ENCODE measurements at places on chromosomes 3 and 15.

DNA sequence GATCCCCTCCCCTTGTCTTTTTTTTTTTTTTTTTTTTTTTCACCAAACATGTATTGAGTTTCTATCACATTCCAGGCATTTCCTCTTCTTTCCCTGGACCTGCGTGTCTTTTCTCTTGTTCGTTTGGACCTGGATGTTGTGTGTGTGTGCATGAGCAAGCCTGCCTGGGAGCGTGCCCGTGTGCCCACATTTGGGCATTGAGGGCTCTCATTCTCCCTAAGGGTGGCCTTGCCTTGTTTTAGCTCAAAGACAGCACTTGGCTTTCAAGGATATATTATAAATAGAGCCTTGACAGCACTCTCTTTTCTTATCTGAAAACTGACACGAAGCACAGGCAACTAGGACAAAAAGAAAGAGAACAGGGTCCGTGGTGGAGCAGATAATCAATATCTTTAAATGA lies 39.0 kb upstream of the SLC25A26 start:
- DNase-seq: no peak
- no peak overlapping the region for H3K4me3 ChIP-seq
- H3K27ac ChIP-seq: no peak overlapping the region
- H3K4me1 ChIP-seq: no peaks in the 10 kb centered on the region

- H3K4me3 ChIP-seq: no peak overlapping the region
- DNase-seq: no peak
- peaks cover 26% of the 10 kb centered on the region for H3K4me1 ChIP-seq
- H3K27me3 ChIP-seq: no peaks in the 10 kb centered on the region
Observed at GRCh38 chr3:142019794-142020320, 129.5 kb downstream of the TFDP2 start.

GRCh38 chr3:169264711-169265110 lies 398.8 kb downstream of the MECOM start:
- H3K4me3 ChIP-seq: no peak overlapping the region
- no peak overlapping the region for H3K27ac ChIP-seq
- no peaks in the 10 kb centered on the region for H3K36me3 ChIP-seq
- DNase-seq: no peak
- H3K27me3 ChIP-seq: no peaks in the 10 kb centered on the region

DNA sequence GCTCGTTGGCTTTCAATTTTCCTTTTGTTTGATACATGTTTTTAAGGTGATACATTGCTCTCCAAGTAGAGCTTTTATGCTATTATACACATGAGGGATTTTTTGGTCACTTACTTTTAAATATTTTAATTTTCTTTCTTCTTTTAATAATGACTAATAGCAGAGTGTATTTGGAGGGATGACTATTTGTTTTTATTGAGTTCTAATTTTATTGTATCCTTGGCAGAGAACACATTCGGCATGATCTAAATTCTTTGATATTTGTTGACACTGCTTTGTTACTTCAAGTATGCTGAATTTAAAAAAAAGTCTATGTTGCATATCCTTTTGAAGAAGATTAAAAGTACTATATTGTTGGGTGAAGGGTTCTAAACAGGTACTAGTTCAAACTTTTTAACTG lies 149.9 kb upstream of the PDZRN3 start:
- H3K27ac ChIP-seq: no peak overlapping the region
- H3K27me3 ChIP-seq: no peaks in the 10 kb centered on the region
- H3K4me3 ChIP-seq: no peak overlapping the region
- no peaks in the 10 kb centered on the region for H3K4me1 ChIP-seq
- H3K36me3 ChIP-seq: no peaks in the 10 kb centered on the region

DNA sequence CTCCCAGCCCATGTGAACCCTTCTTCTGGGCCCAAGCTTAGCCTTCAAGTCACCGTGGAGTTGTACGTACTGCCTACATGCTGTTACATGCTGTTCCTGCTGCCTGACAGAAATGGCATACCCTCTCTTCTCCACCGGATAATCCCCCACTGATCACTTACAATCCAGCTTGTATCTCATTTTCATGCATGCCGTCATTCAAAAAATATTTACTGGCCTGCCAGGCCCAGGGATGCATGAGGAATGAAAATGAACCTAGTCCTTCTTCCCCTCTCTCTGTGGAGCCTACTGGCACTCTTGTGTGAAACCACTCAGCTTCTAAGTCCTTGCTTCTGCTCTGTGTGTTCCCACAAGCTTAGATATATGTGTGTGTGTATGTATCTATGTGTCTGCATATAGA lies 60.6 kb downstream of the WNT5A start:
- no peaks in the 10 kb centered on the region for H3K4me1 ChIP-seq
- H3K27me3 ChIP-seq: no peaks in the 10 kb centered on the region
- H3K27ac ChIP-seq: no peak overlapping the region
- H3K4me3 ChIP-seq: no peak overlapping the region
- no peak for DNase-seq

- H3K4me1 ChIP-seq: peaks cover 26% of the 10 kb centered on the region
- H3K4me3 ChIP-seq: no peak overlapping the region
- no peaks in the 10 kb centered on the region for H3K27me3 ChIP-seq
- no peak for DNase-seq
- no peaks in the 10 kb centered on the region for H3K36me3 ChIP-seq
Observed at GRCh38 chr3:20059929-20060328, 19.7 kb downstream of the KAT2B start.

DNA sequence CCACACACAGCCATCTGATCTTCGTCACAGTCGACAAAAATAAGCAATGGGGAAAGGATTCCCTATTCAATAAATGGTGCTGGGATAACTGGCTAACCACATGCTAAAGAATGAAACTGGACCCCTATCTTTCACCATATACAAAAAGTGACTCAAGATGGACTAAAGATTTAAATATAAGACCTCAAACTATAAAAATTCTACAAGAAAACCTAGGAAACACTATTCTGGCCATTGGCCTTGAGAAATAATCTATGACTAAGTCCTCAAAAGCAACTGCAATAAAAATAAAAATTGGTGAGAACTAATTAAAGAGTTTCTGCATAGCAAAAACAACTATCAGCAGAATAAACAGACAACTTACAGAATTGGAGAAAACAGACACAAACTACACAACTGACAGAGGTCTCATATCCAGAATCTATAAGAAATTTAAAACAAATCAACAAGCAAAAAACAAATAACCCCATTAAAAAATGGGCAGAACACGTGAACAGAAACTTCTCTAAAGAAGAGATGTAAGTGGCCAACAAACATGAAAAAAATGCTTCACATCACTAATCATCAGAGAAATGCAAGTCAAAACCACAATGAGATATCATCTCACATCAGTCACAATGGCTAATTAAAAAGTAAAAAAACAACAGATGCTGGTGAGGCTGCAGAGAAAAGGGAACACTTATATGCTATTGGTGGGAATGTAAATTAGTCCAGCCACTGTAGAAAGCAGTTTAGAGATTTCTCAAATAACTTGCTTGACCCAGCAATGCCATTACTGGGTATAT lies 104.0 kb downstream of the NR1I2 start:
- H3K27me3 ChIP-seq: no peaks in the 10 kb centered on the region
- H3K4me3 ChIP-seq: no peak overlapping the region
- peaks cover 18% of the 10 kb centered on the region for H3K36me3 ChIP-seq
- no peak overlapping the region for H3K27ac ChIP-seq
- no peak for DNase-seq
- H3K4me1 ChIP-seq: no peaks in the 10 kb centered on the region

DNA sequence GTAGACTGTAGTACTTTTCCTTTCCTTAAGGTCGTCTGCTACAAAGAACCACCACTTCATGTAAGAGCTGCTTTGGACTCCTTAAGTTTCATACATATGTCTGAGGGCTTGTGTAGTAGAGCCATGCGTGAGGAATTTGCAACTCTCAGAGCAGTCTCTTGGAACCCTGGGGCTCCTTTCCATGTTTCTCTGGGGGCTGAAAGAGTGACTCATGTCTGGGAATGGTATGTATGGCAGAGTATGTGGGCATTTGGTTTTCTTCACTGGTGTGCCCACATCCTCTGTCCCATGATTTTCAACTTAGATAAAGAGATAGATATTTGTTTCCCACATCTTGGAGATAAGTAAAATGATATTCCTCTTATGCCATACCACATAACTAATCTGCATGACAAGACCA lies 20.6 kb upstream of the RBM5 start:
- no peak overlapping the region for H3K27ac ChIP-seq
- H3K4me1 ChIP-seq: no peaks in the 10 kb centered on the region
- no peaks in the 10 kb centered on the region for H3K27me3 ChIP-seq
- no peak for DNase-seq
- no peak overlapping the region for H3K4me3 ChIP-seq

DNA sequence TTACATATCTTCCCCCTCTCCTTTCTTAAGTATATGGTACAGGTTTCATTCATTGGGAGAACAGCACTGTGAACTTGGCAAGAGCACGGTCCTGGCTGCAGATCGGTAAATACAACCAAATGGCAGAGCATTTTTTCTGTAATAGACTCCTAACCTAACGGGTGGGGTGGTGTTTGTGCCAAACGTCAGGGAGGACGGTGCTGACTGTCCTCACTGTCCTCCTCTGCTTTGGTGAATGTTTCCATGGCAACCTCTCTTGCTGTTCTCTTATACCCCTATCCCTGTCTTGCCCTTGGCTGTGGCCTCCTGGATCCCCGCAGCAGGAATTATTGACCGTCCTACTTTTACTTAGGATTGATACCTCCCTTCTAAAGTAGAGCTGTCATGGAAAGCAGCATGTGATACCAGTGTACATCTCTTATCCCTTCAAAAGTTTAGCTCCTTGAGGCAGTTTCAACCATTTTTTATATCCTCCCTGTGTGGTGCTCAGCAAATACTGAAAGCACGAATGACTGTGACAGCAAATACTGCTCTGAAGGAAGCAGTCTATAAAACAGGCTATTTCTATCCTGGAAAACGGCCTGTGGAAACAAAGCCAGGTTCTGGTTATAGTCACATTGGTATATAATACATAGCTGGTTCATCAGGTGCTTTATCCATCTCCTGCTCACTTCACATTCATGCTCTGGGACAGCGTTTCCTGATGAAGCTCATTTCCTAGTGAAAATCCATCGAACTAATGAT lies 275.4 kb upstream of the C2CD4B start:
- DNase-seq: no peak
- no peaks in the 10 kb centered on the region for H3K36me3 ChIP-seq
- H3K27me3 ChIP-seq: no peaks in the 10 kb centered on the region
- H3K4me3 ChIP-seq: no peak overlapping the region
- no peak overlapping the region for H3K27ac ChIP-seq

DNA sequence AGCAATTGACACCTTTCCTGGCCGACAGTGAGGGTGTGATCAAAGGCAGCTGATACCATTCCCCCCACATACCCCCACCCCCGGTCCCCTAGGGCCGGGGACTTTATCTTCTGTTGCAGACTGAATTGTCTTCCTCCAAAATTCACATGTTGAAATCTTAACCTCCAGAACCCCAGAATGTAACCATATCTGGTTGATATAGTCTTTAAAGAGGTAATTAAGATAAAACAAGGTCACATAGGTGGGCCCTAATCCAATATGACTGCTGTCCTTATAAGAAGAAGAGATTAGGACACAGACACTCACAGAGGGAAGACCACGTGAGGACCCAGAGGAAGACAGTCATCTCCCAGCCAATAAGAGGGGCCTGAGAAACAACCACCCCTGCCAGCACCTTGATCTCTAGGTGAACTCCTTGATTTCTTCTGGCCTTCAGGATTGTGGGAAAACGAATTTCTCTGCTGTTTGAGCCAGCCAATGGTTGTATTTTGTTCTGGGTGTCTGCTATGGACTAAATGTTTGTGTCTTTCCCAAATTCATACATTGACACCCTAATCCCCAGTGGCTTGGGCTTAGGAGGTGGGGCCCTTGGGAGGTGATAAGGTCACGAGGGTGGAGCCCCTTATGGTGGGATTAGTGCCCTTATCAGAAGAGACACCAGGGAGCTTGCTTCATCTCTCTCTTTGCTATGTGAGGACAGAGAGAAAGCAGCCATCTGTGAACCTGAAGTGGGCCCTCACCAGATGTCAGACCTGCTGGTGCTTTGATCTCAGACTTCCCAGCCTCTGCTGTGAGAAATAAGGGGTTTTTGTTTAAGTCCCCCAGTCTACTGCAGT lies 144.0 kb downstream of the CHSY1 start:
- peaks cover 2% of the 10 kb centered on the region for H3K4me1 ChIP-seq
- no peak overlapping the region for H3K27ac ChIP-seq
- no peaks in the 10 kb centered on the region for H3K36me3 ChIP-seq

GRCh38 chr3:4809922-4810321 lies 169.3 kb upstream of the BHLHE40 start:
- H3K27me3 ChIP-seq: no peaks in the 10 kb centered on the region
- peaks cover 43% of the 10 kb centered on the region for H3K36me3 ChIP-seq
- no peak for DNase-seq
- peaks cover 3% of the 10 kb centered on the region for H3K4me1 ChIP-seq

DNA sequence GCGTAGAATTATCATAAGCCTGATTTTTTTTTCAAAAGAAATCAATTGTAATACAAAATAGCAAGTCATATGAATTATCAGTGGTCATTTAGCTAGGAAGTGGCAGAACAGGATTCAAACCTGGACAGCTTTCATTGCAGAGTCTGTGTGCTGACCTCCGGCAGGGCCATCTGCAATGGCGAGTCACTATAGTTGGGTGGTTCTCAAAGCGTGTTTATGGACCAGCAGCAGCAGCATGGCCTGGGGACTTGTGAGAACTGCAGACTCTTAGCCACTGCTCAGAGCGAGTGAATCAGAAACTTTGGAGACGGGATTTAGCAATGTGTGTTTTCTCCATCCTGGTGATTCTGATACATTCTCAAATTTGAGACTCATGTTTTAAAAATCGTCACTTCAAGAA lies 202.3 kb upstream of the SUCLG2 start:
- H3K27ac ChIP-seq: no peak overlapping the region
- DNase-seq: no peak
- H3K4me1 ChIP-seq: no peaks in the 10 kb centered on the region
- H3K4me3 ChIP-seq: no peak overlapping the region
- H3K27me3 ChIP-seq: no peaks in the 10 kb centered on the region

GRCh38 chr15:72995849-72996248 lies 56.4 kb upstream of the NEO1 start:
- no peaks in the 10 kb centered on the region for H3K4me1 ChIP-seq
- no peaks in the 10 kb centered on the region for H3K27me3 ChIP-seq
- no peak for DNase-seq
- no peak overlapping the region for H3K4me3 ChIP-seq

- no peak for DNase-seq
- no peaks in the 10 kb centered on the region for H3K27me3 ChIP-seq
- no peaks in the 10 kb centered on the region for H3K4me1 ChIP-seq
- no peak overlapping the region for H3K4me3 ChIP-seq
- no peaks in the 10 kb centered on the region for H3K36me3 ChIP-seq
- H3K27ac ChIP-seq: no peak overlapping the region
Observed at GRCh38 chr15:85771781-85772445, 22.8 kb downstream of the KLHL25 start.

GRCh38 chr3:132253262-132253878 lies 63.8 kb upstream of the ACP3 start:
- no peaks in the 10 kb centered on the region for H3K4me1 ChIP-seq
- no peak overlapping the region for H3K4me3 ChIP-seq
- DNase-seq: peak; percentile 62
- H3K27me3 ChIP-seq: no peaks in the 10 kb centered on the region
- H3K36me3 ChIP-seq: no peaks in the 10 kb centered on the region

GRCh38 chr3:109995377-109995776 lies 658.0 kb upstream of the DPPA4 start:
- H3K27ac ChIP-seq: no peak overlapping the region
- no peaks in the 10 kb centered on the region for H3K4me1 ChIP-seq
- no peaks in the 10 kb centered on the region for H3K27me3 ChIP-seq
- DNase-seq: no peak

All from thymus (tissue), 14 donors.